Stimulated activated CD8-positive, alpha-beta memory T cell treated with anti-CD3 and anti-CD28 coated beads, Interleukin-7, amount 100 ng/mL, for 24 hours (primary cell): ENCODE measurements at places on chromosomes 6 and 20.

DNA sequence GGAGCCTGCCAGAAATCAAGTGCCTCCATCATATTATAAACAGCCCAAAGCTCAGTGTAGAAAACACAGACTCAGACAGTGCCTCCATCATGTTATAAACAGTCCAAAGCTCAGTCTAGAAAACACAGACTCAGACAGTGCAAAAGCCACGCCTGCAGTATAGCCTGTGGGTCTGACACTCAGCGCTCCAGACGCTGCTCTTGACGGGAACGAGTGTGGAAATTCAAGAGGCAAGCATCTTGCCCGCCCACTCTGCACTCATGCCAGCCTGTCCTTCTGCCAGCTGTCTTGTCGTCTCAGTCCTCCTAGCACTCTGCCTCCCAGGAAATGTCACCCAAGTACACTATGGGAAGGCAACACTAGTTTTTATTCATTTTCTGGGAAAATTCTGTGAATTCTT is 274.2 kb upstream of the CDH4 start:
- no peak for DNase-seq

GRCh38 chr20:10861619-10862018 is 187.8 kb upstream of the JAG1 start:
- DNase-seq = no peak

- no peak for DNase-seq
Observed at GRCh38 chr20:9397928-9398327, 116.5 kb upstream of the LAMP5 start.

GRCh38 chr20:10843146-10843711 is 169.4 kb upstream of the JAG1 start:
- no peak for DNase-seq

- DNase-seq = no peak
Observed at GRCh38 chr20:22776369-22776768, 192.0 kb upstream of the FOXA2 start.

DNA sequence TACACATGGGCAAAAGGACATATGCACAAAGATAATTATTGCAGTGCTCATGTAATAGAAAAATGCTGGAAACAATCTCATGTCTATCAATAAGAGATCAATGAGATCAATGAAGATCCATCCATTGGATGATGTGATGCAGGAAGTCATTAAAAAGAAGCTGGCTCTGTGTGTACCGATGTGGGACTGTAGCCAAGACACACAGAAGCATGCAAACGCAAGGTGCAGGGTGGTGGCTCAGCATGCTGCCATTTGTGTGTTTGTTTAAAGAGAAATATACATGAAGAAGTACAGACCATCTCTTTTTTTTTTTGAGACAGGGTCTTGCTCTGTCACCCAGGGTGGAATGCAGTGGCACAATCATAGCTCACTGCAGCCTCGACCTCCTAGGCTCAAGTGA is 33.1 kb upstream of the KCNB1 start:
- DNase-seq = no peak

DNA sequence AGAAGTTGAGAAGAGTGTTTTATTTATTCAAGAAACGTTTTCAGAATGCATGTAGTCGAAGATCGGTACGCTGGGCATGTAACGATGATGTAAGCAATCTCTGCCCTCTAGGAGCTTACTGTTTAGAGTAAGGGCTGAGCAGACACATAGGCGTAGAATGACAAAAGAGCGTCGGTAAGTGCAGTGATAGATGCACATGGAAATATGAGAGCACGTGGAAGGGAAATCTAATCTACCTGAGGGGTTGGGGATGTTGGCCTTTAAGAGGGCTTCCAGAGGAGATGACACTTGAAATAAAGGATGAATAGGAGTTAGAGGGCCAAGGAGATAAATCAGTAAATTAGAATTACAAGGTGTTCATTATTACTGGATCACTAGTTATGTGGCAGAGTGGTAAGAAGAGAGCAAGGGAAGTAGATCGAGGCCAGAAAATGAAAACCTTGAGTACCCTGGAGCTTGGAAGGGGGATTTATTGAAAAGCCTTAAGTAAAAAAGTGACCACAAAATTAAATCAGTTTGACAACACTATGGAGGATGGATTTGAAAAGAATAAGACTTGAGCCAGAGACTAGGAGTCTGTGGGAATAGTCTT is 782 bp downstream of the TRMT11 start:
- no peak for DNase-seq

- DNase-seq = no peak
Observed at GRCh38 chr20:33387177-33387576, 14.1 kb downstream of the CDK5RAP1 start.

DNA sequence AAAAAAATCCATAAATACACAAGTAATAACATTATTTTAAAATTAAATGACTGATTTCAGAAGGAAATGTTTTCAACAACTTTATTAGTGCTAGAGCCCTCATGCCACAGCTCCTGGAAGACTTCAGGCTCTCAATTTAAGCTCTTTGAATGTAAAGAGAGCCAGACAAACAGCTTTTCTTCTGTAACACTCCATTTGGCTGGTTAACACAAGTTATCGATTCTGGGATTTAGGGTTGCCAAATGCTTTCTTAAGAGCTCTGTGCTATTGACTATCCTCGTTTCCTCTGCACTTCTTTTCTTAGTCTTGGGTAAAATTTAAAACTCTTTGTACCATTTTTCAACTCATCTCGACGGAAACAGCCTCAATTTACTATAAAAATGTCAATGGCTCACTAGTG is 402.5 kb downstream of the PRKN start:
- no peak for DNase-seq

DNA sequence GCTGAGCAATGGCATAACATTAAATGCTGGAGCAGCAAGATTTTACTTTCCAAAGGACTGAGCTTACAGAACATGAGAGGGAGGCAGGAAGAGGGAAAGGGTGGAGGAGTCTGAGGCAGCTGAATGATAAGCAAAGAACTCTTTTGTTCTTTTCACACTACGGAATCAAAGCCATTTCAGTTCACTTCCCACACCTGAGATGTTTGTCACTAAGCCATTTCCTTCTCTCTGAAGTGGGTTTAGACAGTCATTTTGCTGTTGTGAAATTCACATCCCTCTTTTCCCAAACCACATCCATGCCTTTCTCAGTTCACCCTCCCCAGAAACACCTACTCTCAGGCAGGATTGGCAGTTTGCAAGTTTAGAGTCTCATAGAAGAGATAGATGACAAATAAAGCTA is 267.9 kb downstream of the ADGRG6 start:
- no peak for DNase-seq

- DNase-seq = peak; percentile 15
Observed at GRCh38 chr6:143677891-143678791, at the start of gene PHACTR2. Gene PHACTR2, plus strand, starts transcription at chr6:143677965. Its CDS starts 199 bp downstream, at chr6:143678164.

DNA sequence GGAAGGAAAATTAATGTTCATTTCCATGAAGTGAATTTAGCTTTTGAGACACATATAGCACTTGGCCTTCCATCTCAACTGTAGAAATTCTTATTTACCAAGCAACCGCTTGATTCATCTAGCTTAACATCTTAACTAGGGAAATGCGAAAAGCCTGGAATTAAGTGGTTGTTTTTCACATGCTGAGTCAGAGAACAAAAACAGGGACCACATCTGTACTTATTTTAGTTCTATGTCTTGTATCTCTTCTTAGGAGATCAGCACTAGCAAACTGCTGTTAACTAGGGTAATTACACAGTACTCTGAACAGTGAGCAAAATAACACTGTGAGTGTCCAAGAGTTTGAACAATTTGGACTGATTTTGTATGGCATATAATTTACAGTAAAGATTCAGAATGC is 590.9 kb upstream of the NRSN1 start:
- DNase-seq = no peak

- DNase-seq = no peak
Observed at GRCh38 chr6:166803471-166803870, 152.9 kb downstream of the RNASET2 start.

GRCh38 chr6:159343709-159344108 is 174.5 kb downstream of the FNDC1 start:
- no peak for DNase-seq
